ENCODE measurements at places on chromosomes 6 and 20.
A peak's percentile ranks its signal among the peaks of the same experiment; 100 is the strongest.

GRCh38 chr6:168611691-168612090 lies 170.7 kb downstream of the SMOC2 start:
- peak; percentile 7 for DNase-seq

DNA sequence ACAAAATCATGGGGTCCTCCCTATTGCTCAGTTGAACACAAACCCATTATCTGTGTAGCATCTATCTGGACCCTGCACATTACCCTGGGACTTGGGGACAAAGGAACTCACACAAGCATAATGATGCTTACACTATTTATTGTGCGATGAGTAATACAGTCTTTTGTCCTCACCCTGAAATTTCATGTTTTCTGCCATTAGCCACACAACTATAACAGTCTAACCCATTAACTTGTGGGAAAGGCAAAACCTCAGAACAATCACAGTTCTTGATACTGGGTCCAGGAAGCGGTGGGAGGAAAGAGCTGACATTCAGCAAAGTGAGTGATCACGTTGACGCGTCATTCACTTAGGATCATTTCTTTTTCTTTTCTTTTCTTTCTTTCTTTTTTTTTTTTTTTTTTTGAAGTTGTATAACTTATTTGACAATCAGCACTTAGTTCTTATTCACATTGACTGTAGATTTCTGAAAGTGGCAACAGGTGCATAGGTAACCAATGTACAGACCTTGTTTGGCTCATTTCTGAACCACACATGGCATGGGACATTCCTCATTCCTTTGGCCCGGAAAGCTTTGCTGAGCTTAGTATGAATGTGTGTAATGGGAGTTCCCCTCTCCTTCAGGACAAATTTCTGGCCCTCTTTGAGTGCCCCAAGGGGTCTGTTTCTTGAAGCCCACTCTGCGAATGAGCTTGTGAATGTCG lies 94.8 kb upstream of the CNKSR3 start:
- no peak for DNase-seq

DNA sequence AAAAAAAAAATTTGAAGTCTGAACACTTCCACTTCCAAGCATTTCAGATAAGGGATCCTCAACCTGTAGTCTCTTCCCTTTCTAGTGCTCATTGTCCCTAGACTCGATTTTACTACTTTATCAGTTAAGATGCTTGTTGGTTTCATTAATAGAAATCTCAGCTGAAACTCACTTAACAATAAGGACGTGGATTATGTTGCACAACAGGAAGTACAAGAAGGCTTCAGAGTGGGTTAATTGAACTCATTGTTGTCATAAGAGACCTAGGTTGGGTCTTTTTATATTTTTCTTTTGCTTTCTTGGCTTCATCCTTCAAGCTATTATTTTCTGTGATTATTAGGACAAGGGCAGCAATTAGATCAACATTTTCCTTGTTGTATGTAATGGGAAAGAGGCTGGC lies 175.2 kb downstream of the CDKAL1 start:
- DNase-seq, result no peak

- DNase-seq, result no peak
Measured at GRCh38 chr6:17100806-17101205, 1.0 kb upstream of the STMND1 start.

- peak; percentile 97 for DNase-seq
Measured at GRCh38 chr6:148509800-148510581, 167.4 kb downstream of the SASH1 start.

DNA sequence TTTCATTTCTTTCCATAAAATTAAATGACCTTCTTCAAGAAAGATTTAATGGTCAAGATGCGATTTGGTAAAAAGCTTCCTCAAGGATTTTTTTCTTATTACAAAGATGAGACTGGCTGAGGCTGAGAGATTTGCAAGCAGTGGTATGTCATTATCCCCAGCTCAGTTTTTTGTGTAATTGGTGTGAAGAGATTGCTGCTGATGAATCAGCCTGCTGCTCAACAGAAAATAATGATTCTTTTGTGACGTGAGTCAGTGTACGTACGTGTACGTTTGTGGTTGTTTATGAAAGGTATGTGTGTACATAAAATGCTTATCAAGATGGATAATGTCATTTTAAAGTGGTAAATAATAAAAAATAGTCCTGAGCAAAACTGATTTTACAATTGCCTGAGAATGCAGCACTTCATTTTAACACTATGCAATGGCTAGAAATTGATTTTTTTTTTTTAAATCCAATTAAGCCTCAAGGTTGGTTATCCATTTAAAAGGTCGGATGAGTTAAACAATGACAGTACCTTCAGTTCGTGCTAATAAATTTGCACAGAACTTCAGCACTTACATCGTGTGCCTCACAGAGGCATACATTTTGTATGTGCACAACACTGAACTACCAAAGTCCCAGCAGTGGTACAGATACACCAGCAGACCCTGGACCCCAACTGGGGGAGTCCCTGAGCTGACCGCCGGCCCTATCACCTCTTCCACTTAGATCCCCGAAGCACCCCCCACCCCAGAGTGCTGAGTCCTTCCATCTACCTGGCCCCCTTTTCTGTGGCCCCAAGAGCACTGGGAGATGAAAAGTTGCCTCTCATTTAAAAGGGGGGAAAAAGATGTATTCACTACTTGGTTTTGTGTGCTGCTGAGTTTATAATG lies 9.7 kb upstream of the NPEPL1 start:
- no peak for DNase-seq

DNA sequence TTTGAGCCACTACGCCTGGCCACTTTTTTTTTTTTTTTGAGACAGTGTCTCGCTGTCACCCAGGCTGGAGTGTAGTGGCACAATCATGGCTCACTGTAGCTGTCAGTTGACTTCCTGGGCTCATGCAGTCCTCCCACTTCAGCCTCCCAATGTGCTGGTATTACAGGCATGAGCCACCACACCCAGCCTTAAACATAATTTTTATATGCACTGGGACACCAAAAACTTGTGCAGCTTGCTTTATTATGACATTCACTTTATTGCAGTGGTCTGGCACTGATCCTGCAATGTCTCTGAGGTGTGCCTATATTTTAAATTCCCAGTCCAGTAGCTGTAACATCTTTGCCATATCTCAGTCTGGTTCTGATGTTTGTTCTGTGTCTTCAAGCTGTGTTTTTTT lies 34.7 kb downstream of the KAT14 start:
- no peak for DNase-seq

DNA sequence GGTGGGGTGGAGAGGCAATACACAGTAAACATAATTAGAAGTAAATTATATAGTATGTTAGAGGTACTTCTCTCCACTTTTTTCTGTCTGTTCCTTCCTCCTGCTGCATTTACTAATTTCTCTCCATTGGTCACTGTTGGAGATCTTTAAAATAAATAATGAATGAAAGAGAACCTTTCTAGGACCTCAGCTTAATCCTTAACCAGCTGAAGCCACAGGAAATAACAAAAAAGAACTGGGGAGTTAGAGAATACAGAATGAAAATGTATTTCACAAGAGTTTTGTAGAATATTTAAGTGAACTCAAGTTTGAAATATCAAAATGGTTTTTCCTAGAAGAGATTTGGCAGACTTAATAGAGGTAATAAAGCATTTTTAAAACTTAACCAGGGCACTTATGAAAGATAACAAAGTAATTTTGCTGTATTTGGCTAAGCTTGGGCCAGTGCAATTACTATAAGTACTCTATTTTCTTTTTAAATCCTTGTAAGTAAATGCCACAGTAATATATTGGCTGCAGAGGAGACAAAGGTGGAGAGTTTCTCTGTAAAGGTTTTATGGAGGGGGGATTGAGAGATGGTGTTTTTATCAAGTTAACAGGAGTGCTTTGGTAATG lies 405.0 kb downstream of the CDKAL1 start:
- no peak for DNase-seq

DNA sequence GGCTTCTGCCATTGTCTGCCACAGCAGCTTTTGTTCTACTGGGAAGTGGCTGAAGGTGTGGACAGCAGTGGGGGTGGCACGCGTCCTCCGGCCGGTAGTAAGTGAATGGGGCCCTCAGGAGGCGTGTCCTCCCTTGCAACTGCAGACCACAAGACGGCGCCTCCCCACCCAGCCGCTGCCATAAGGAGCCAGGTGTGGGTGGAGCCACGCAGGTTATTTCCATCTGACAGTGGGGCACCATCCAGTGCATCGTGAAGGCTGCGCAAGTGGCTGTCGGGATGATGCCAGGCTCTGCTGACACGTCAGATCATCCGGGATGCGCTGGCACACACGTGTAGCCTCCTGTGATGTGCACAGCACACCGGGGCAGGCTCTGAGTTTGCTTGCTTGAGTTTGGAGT lies 379.7 kb downstream of the CDH4 start:
- no peak for DNase-seq

GRCh38 chr6:68192988-68193387 lies 442.1 kb upstream of the ADGRB3 start:
- DNase-seq, result no peak

GRCh38 chr6:134896910-134897309 lies 53.0 kb downstream of the ALDH8A1 start:
- no peak for DNase-seq

DNA sequence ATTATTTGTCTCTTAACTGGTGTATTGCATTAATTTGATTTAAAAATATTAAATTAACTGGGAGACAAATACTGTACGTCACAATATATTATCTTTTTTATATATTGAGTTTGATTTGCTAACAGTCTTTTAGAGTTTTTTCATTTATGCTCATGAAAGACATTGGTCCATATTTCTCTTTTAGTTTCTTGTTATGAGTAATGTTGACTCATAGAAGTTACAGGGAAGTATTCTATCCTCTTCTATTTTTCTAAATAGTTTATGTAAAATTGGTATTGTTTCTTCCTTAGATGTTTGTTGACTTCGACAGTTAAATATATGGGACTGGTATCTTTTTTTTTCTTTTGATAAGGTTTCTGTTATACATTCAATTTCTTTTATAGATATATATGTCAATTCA lies 1115.6 kb upstream of the CITED2 start:
- DNase-seq, result no peak

- no peak for DNase-seq
Measured at GRCh38 chr6:118100717-118101116, 193.7 kb downstream of the SLC35F1 start.

- no peak for DNase-seq
Measured at GRCh38 chr6:166713434-166714186, 86.6 kb upstream of the RPS6KA2 start.

DNA sequence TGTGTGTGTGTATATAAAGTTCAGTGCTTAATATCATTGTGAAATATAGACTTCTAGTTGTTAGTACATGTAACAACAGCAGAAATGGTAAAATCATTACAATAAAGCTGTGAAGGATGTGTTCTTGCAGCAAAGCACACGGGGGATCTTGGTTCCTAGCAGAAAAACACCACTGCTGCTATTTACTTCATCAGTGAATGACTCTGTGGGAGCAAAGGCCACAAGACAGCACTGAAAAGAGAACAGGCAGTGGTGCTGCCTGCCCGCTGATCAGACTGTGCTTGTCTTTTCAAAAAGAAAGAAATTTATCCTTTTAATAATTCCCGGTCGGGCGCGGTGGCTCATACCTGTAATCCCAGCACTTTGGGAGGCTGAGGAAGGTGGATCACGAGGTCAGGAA lies 689.9 kb upstream of the CITED2 start:
- DNase-seq, result no peak

GRCh38 chr6:56334937-56335336 lies 87.6 kb upstream of the COL21A1 start:
- no peak for DNase-seq

- DNase-seq, result no peak
Measured at GRCh38 chr20:44264287-44264686, 17.2 kb downstream of the GDAP1L1 start.

DNA sequence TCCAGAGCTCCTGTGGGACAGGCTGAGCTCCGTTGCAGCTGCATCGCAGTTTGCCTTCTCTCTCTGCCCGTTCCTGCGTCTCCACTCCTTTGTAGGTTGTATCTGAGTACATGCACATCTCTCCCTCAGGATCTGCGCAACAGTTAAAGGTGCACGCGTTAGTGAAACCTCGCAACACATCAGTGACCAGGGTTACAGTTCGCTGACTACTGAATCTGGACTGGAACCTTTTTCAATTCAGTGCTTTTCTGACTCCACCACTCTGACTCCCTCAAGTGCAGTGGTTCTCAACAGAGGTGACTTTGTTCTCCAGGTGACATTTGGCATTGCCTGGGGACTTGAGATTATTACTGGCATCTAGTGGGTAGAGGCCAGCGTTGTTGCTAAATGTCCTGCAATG lies 44.0 kb downstream of the UST start:
- DNase-seq, result no peak

- DNase-seq, result no peak
Measured at GRCh38 chr6:137952247-137952646, 85.2 kb downstream of the TNFAIP3 start.

DNA sequence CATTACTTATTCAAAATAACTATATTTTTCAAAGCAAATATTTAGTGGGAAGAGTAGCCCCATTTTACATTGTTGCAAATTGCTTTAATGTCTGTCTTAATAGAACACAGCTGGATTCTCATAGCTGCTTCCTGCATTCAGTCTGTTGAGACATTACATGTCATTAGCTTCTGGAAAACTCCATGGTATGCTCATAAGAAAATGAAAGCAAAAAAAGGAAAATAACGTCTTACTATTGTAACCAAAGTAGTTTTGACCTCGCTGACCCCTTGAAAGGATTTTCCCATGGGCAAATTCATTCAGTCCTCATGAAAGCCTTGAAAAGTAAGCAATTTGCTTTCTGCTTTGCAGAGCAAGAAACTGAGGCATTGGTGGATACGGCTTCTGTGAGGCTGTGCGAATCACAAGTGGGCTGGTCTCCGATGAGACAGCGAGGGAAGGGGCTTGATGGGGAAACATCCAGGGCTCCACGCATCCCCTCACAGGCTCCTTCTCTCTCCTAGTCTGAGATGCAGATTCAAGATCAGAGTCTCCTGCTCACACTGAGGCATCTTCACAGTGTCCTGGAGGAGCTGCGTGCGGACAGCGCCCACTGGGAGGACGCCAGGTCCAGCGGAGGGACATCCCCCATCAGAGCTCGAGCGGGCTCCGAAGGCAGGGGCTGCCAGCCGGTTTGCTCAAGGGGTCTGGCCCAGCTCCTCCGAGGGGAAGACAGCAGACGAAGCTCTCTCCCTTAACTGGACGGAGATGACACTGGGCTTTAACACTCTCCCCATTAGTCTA lies 3.3 kb downstream of the C20orf202 start:
- DNase-seq, result no peak

- DNase-seq, result no peak
Measured at GRCh38 chr6:144098993-144099392, 3.6 kb upstream of the SF3B5 start.

- no peak for DNase-seq
Measured at GRCh38 chr6:140828856-140829255, 1303.9 kb upstream of the GJE1 start.

GRCh38 chr6:7819431-7820015 lies 91.1 kb downstream of the TXNDC5 start:
- no peak for DNase-seq

DNA sequence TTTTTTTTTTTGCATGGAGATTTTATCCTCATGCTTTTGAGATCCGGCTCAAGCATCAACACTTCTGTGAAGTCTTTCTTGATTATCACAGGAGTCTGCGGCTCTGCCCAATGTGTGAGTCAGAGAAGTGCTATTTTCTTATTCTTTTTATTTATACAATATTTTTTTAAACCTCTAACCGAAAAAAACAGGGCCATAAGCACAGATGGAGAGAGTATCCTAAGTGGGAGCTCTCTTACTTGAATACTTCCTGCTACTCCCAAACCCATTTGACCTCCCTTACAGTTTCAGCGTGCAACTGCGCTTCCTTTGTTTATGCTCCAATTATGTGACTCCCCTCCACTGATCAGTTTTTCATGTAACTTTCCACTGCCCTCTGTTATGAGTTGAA lies 8.7 kb upstream of the ATXN1 start:
- DNase-seq, result no peak

GRCh38 chr6:149445573-149445972 lies 39.2 kb downstream of the ZC3H12D start:
- no peak for DNase-seq

- DNase-seq, result no peak
Measured at GRCh38 chr6:20755631-20756030, 221.4 kb downstream of the CDKAL1 start.

All from right hindlimb (tissue), 1 donor.